ENCODE measurements at places on chromosomes 6 and 20. TPM values are rescaled to one million over a fixed set of nuclear protein-coding genes. Genes with fewer than 3 reads are reported as not detected.

Gene MYBL2
- total RNA-seq: not detected

Gene BMP7
- total RNA-seq: 5.1 TPM

Gene SPATA25
- 4.0 TPM for total RNA-seq

Gene FOXA2
- not detected for total RNA-seq

DNA sequence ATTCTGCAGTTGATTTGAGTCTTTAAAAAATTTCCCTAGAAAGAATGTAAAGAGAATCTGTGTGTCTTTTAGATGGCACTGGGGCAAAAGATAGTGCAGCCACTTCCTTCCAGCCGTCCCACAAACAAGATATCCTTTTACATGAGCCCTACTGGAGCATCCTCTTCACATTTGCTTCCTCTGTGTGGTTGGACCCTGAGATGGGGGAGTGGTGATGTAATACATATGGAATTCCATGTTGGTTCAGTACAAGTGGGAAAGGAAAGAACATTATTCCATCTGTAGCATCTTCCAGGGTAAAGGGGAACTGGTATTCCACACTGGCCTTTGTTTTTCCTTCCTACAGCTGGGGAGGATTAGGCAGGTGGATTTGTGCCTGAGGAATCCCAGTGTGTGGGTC lies 78.9 kb upstream of the ISM1 start:
- no peak for DNase-seq

GRCh38 chr20:48716086-48716485 lies 111.7 kb downstream of the PREX1 start:
- no peak for DNase-seq

- DNase-seq: no peak
These were observed 5.9 kb downstream of the CD2AP start for GRCh38 chr6:47483516-47483852.

GRCh38 chr20:53162251-53162835 lies 190.2 kb downstream of the TSHZ2 start:
- DNase-seq: no peak

- DNase-seq: no peak
These were observed 152.8 kb downstream of the TMEM200A start for GRCh38 chr6:130518588-130518987.

DNA sequence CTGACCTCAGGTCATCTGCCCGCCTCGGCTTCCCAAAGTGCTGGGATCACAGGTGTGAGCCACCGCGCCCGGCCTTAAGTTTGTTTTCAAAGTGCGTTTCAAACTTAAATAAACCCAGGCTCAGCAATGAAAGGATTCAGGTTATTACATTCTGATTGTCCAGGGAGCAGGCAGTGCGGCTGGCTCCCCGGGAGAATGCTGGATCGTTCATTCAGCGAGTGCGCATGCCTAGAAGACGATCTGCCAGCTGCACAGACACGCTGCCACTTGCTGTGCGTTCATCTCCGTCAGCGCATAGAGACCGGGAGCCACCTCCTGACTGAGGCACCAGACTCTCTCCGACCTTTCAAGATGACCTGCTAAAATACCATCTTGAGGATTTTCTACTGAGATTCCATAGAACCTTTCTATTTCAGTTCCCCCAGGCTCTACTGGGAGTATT lies 163.9 kb upstream of the ZNF217 start:
- DNase-seq: no peak

GRCh38 chr20:3423126-3423525 lies 15.7 kb upstream of the DNAAF9 start:
- DNase-seq: no peak

DNA sequence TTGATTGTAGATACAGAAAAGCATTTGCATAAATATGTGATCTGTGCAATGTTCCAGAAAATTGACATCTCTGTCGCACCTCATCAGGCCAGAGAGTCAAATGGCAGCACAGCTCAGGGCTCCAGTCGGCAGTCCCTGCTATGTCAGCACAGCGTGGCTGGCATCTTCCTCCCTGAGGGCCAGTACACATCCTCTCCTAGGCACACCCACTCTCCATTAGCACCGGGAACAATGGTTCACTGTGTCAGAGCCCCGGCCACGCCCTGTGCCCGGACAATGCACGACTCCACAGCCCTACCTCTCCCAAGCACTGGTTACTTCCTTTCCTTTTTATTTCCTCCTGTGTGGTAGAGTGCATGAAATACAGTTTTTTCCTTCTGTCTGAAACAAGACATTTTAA lies 114.9 kb downstream of the FOXC1 start:
- no peak for DNase-seq

- no peak for DNase-seq
These were observed 171.4 kb upstream of the QKI start for GRCh38 chr6:163243083-163243482.

DNA sequence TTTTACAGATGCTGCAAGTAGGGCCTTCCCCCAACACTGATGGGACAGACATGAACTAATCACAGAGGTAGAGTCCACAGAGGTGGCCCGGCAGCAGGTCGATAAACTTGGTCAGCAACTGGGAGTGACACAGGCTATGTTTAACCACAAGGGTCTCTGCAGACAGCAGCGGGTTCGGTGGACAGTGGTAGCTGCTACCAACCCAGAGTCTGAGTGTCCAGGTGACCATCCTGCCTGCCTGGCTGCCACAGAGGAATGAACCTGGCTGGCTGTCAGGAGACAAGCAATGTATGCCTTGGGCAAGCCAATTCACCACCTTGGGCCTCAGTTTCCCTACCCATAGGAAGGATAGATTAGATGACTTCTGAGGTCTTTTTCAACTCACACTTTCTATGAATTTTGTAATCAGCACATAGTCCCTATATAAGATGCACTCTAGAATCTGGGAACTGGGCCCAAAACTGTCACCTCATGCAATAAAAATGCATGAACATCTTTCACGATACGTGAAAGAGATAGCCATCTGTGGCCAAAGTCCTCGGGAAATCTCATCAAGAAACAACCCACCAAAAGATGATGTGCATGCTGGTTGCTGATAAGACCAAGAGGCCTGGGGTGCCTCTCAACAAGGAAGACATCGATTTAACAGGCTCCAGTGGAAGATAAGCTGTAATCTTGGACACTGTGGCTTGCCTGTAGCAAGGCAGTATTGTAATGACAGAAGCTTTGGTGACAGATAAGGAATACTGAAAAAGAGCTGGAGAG lies 30.5 kb downstream of the MDGA1 start:
- no peak for DNase-seq
